Endothelial cell of umbilical vein (primary cell): ENCODE measurements at places on chromosomes 2 and 18. TPM values are rescaled to one million over a fixed set of nuclear protein-coding genes. Genes with fewer than 3 reads are reported as not detected.
A peak's percentile ranks its signal among the peaks of the same experiment; 100 is the strongest.

Gene HOXD12
- not detected in 2 replicates for total RNA-seq

Gene NXPH2
- total RNA-seq = not detected in 2 replicates

Gene LAMA3
- 7.1 and 12.3 TPM in 2 replicates for total RNA-seq

Gene RGPD3
- not detected in 2 replicates for total RNA-seq

Gene CDH2
- 59.5 and 84.2 TPM in 2 replicates for total RNA-seq

Gene EGR4
- not detected in 2 replicates for total RNA-seq

Gene CLEC4F
- not detected in 2 replicates for total RNA-seq

Gene MYL12A
- 793 and 796 TPM in 2 replicates for total RNA-seq

DNA sequence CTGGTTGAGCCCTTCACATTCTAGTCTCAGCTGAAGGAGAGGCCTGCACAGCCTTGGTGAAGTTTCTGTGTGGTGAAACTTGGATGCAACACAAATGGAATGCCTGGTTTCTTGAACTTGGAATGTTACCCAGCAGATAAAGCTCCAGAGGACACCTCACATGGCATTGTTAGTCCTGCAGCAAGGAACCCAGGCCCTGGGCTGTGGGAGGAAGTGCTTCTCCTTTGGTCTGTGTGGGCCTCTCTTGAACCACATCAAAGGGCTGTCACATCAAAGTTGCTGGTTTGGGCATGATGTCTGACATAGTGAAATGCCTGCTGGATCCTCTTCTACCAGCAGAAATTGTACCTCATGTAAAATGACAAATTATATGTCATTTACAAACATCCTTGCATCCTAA lies 198.5 kb downstream of the FHOD3 start:
- H3K4me3 ChIP-seq = no peak overlapping the region
- H3K27me3 ChIP-seq = no peaks in the 10 kb centered on the region
- no peaks in the 10 kb centered on the region for H3K4me1 ChIP-seq
- no peak for DNase-seq
- no peaks in the 10 kb centered on the region for H3K36me3 ChIP-seq

- no peak overlapping the region for H3K27ac ChIP-seq
- H3K4me1 ChIP-seq = peaks cover 14% of the 10 kb centered on the region
- DNase-seq = peak; percentile 76
- no peak overlapping the region for H3K4me3 ChIP-seq
Measured at GRCh38 chr2:197803033-197803444, 1.4 kb upstream of the PLCL1 start.

DNA sequence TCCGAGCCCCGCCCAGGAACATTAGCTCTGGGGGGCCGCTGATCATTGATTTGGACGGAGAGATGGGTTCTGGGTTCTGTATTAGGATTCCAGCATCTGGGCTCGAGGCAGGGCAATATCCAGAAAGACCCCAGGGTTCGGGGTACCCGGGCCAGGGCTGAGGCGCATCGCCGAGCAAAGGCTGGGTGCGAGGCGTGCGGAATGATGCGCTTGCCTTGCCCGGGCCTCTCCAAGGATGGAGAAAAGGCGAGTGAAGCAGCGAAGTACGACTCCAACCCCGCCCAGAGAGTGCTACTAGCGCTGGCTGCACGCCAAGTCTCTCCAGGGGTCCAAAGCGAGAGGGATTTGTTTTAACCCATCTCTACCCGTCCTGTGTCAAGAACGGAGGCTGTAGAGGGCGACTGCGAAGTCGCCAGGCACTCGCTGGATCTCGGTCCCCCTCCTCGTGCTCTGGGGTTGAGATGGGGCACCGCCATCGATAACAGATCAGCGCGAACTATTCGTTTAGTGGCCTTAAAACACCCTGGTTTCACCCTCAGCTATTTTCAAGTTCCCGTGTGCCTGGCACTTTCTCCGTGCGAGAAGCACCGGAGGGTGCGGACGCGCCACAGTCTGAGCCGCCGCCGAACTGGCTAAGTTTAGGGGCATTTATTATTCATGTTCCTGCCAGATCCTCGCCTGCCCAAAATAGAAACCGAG lies 1.9 kb downstream of the ADCYAP1 start:
- H3K27me3 ChIP-seq = peaks cover 97% of the 10 kb centered on the region
- H3K4me1 ChIP-seq = peaks cover 7% of the 10 kb centered on the region
- no peak overlapping the region for H3K4me3 ChIP-seq
- no peak overlapping the region for H3K27ac ChIP-seq
- no peak for DNase-seq

DNA sequence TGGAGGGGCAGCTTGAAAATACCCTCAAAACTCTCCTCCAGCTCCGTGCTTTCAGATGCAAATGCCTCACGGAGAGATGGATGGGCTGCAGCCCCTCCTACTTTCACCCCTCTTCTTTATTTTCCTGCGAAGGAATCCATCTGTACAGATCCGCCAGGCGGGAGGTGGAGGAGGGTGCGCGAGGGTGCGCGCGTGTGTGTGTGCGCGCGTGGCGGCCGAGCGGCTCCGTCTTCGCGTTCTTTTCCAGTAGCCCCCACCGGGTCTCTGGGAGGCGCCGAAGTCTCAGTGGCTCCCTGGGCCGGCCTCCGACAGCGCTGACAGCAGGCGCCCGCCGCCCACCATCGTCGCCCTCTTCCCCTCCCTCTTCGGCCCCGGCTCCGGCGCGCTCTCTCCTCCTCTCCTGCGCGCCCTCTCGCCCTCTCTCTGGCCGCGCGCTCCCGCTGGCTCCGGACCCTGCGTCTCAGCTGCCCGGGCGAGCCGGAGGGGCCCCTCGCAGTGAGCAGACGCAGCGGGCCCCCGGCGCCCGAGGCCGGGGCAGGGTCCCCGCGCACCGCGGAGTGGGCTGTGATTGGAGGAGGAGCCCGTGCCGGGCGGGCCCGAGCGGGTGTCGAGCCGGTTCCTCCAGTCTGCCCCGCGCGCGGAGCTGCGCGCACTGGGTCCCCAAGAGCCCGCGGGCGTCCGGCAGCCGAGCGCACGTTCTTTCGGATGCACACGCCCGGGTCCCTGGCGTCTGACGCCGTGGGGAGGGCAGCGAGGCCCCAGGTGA lies at the start of gene CDH7:
Gene CDH7 (plus strand): TSS at position 624 of the 766 bp plus-strand sequence. CDS start 11,831 bp downstream, outside the sequence.
- no peaks in the 10 kb centered on the region for H3K36me3 ChIP-seq
- no peak for DNase-seq
- H3K27ac ChIP-seq = no peak within 1 kb of the TSS
- no peaks in the 10 kb centered on the region for H3K4me1 ChIP-seq
- H3K27me3 ChIP-seq = peaks cover 2% of the 10 kb centered on the region
- no peak within 1 kb of the TSS for H3K4me3 ChIP-seq

DNA sequence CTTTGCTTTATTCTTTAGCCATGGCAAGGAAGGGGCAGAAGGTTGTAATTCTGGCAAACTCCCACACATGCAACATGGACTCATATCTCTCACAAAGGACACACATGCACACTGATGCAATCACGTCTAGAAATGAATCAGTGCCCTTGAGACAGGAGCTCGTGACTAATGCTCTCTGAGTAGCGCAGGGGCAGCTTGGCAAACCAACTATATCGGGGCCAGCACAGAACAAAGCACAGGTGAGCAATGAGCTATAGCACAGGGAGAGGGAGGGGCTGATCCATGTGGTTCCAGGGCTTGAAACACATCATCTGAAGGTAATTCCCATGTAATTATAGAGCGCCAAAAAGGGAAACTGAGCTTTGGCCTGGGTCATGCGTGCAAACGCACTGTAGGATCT lies 165.2 kb upstream of the KLF7 start:
- H3K4me3 ChIP-seq = no peak overlapping the region
- H3K27me3 ChIP-seq = no peaks in the 10 kb centered on the region
- H3K4me1 ChIP-seq = peaks cover 42% of the 10 kb centered on the region
- H3K27ac ChIP-seq = peak overlapping the region; percentile 75
- no peaks in the 10 kb centered on the region for H3K36me3 ChIP-seq

- no peaks in the 10 kb centered on the region for H3K4me1 ChIP-seq
- no peaks in the 10 kb centered on the region for H3K27me3 ChIP-seq
- H3K36me3 ChIP-seq = no peaks in the 10 kb centered on the region
- H3K4me3 ChIP-seq = no peak overlapping the region
- no peak for DNase-seq
Measured at GRCh38 chr18:74819433-74820059, 221.9 kb downstream of the ZNF407 start.

GRCh38 chr18:37987901-37988300 lies 422.3 kb upstream of the CELF4 start:
- H3K4me3 ChIP-seq = no peak overlapping the region
- no peaks in the 10 kb centered on the region for H3K36me3 ChIP-seq
- H3K4me1 ChIP-seq = no peaks in the 10 kb centered on the region
- H3K27ac ChIP-seq = no peak overlapping the region

DNA sequence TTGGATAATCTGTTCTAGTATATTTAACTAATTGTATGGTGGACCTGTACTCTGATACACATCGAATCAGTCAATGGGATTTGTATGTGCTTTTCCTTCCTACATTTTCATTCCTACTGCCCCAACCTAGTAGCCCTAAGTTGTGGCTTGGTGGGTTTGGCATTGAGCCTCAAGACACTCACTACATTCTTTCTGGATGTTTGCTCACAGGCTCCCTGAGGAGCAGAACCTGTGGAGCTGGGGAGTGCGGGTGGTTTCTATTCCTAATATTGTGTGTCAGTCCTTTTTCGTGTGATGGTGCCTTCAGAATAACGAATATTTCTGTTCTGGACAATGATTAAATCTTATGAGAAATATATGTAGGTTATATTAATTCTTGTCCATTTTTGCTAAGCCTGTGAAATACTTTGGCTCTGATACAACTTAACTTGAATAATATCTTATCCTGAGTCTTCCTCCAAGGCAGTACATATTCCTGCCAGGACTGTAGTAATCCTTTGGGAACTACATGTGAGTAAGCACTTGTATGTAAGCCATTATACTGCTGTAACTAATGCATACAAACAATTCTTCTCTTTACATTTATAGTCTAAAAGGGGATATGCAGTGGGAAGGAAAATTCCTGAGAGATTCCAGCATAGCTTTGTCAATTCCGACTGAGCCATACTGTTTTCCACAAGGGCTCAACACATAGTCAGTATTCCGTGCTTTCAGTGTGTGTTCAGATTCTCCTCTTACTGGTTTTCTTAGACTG lies 150.6 kb downstream of the AGPS start:
- H3K27me3 ChIP-seq = no peaks in the 10 kb centered on the region
- no peak overlapping the region for H3K27ac ChIP-seq
- peaks cover 8% of the 10 kb centered on the region for H3K4me1 ChIP-seq

DNA sequence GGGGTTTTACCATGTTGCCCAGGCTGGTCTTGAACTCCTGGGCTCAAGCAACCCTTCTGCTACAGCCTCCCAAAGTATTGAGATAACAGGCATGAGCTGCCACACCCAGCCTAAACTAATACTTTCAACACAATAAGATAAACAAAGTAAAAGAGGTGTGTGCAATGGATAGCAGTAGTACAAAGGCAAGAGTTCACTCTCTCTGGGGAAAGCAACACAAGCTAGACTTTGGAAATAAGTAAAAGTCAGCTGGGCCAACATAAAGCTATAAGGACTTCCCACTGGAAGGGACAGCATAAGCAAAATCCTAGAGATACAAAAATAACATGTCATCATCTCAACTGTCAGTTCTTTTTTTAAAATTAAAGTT lies 5.2 kb upstream of the NOSTRIN start:
- no peak overlapping the region for H3K27ac ChIP-seq
- H3K27me3 ChIP-seq = no peaks in the 10 kb centered on the region
- no peak overlapping the region for H3K4me3 ChIP-seq
- no peak for DNase-seq
- no peaks in the 10 kb centered on the region for H3K36me3 ChIP-seq
- H3K4me1 ChIP-seq = peaks cover 13% of the 10 kb centered on the region

GRCh38 chr2:216659276-216659675 lies 26.1 kb downstream of the IGFBP2 start:
- no peak for DNase-seq
- no peak overlapping the region for H3K4me3 ChIP-seq
- H3K27ac ChIP-seq = no peak overlapping the region
- H3K4me1 ChIP-seq = peaks cover 3% of the 10 kb centered on the region

GRCh38 chr2:64574871-64575270 lies 50.7 kb downstream of the AFTPH start:
- no peaks in the 10 kb centered on the region for H3K36me3 ChIP-seq
- no peak overlapping the region for H3K27ac ChIP-seq
- H3K4me1 ChIP-seq = no peaks in the 10 kb centered on the region
- no peak for DNase-seq
- no peak overlapping the region for H3K4me3 ChIP-seq
